Mesothelial cell of epicardium (in vitro differentiated cells): ENCODE measurements at places on chromosomes 16 and 17. TPM values are rescaled to one million over a fixed set of nuclear protein-coding genes. Genes with fewer than 3 reads are reported as not detected.

GRCh38 chr16:6247150-6247549, 1085.5 kb upstream of the RBFOX1 start:
- DNase-seq: no peak

DNA sequence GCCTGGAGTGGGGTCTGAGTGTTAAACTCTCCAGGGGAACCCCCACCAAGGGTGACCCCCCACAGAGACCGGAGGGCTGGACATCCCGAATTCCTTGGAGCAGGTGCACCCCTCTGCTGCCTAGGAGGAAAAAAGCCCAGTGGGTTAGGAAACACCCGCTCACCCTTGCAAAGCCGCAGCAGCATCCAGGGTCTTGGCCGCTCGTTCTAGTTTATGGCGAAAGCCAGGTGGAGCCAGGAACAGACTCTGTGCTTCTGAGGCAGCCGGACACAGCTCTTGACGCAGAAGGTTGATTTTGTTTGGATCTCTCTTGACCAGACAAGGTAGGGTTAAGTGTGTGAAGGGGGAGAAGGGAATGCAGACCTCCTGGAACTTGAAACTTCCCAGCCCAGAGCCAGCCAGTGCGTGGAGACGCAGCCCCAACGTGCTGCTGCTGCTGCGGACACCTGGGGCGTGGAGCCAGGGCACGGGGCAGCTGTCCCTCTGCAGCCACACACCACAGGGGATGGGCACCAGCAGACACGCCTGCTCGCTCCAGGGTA, 154.5 kb downstream of the LAT start:
- no peak for DNase-seq

DNA sequence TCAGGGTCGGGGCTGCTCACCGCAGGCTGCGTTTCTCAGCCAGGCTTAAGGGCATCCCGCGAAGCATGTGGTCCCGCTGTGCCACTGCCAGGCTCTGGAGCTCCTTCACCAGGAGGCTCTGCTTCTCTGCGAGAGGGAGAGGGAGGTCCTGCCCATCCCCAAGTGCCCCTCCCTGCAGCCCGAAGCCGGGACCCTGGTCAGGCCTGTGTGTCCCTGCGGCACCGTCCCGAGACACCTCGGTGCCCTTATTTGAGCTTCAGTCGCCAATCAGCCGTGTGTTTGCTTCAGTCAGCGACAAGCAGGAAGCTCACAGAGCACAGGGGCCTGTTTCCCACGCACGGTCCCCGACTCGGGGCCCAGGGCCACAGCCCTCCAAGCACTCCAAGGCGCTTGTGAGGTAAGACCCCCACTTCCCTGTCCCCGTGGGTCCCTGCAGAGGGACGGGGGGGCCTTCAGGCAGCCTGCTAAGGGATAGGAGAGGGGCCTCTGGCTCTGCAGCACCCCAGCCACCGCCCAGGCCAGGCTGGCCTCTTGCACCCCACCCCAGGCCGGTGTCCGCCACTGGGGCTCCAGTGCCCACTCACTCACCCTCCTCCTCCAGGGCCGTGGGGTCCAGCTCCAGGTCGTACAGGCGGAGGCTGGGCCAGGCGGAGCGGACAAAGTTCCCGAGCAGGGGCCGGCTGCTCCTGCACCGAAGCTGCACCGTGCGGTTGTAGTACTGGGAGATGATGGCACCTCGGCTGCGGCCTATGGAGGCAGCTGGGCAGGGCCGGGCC, 3.2 kb downstream of the TMC6 start:
- DNase-seq: no peak

DNA sequence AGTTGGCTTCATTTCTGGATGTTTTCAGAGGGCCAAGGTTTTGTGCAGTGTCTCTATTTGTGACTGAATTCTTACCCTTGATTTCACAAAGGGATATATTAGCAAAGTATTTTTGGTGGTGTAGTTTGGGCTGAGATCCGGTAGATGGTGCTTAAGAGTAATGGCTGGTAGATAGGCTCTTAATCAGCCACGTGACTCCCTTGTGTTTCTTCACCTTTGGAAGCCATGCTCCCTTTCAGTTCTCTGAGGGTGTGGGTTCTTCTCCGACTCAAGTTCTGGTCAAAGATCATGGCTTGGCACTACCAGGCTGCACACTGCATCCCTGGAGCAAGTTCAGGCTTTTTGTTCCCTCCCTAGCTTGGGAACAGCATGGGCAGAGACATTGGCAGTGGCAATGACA, 887.3 kb downstream of the CDH8 start:
- no peak for DNase-seq

Gene BTBD17
- 0.11 to 0.16 TPM in 2 of 3 replicates, not detected in the other for total RNA-seq

Gene TBC1D24
- 24.2 to 25.0 TPM (median 24.7 TPM) in 3 replicates for total RNA-seq

Gene ANKFY1
- 60.4 to 64.5 TPM (median 64.3 TPM) in 3 replicates for total RNA-seq

DNA sequence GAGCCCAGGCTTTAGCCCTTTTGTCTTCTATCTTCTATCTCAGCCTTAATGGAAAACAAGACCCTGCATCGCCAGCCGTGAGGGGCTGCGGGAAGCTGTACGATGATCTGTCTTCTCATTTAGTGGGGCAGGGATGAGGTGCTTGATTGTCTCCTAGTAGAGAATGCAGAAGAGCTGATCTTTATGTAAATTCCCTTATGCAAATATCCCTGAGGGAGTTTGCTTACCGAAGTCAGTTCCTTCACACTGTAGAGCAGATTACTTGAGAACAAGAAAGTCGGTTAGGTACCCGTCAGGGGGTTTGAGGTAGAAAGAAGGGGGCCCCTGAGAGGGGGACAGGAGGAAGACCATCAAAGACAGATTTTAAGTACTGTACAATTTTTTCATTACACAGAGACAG, 66.2 kb downstream of the IRF8 start:
- DNase-seq: no peak

DNA sequence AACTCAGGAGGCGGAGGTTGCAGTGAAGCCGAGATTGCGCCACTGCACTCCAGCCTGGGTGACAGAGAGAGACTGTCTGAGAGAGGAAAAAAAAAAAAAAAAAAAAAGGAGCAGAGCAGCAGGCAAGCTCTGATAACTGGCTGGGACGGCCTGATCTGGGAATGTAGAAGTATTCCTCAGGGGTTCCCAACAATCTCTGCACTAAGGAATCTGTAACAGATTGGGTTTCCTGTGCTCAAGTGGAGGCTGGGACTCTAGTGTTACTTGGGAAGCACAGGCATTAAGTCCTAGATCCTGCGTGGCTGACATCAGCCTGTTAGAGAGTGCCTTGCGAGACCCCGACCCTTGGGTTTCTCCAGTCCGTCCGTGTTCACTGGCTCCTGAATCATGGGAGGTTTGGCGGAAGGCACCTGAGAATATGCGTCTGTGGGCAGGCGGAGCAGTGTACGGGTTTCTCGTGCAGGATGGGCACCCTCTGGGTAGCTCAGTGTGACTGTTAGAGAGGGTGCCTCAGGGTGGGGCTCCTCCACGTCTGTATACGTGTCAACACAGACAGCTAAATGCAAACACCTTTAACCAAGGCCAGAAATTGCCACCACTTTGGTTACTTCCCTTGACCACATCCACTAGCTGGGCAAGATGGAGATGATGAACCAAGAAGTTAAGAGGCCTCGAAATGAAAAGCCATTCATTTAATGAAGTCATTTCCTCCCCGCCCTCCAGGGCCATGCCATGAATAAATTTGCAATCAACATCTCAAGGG, 174.9 kb upstream of the RPL38 start:
- DNase-seq: no peak

DNA sequence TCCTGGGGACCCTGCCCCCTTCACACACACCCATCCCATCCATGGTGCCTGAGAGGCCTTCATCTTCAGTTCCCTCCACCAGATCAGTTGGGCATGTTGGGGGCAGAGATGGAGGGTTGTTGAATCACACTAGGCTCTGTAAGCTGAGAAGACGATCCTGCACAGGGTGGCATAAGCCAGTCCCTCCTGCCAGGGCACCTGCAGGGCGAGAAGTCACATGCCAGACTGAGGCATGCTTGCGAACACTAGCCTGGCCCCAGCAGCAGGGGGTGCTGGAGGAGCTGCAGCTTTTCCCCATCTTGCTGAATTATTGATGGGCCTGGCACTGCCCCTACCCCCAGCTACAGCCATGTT, 6.1 kb upstream of the TBX2 start:
- DNase-seq: no peak

DNA sequence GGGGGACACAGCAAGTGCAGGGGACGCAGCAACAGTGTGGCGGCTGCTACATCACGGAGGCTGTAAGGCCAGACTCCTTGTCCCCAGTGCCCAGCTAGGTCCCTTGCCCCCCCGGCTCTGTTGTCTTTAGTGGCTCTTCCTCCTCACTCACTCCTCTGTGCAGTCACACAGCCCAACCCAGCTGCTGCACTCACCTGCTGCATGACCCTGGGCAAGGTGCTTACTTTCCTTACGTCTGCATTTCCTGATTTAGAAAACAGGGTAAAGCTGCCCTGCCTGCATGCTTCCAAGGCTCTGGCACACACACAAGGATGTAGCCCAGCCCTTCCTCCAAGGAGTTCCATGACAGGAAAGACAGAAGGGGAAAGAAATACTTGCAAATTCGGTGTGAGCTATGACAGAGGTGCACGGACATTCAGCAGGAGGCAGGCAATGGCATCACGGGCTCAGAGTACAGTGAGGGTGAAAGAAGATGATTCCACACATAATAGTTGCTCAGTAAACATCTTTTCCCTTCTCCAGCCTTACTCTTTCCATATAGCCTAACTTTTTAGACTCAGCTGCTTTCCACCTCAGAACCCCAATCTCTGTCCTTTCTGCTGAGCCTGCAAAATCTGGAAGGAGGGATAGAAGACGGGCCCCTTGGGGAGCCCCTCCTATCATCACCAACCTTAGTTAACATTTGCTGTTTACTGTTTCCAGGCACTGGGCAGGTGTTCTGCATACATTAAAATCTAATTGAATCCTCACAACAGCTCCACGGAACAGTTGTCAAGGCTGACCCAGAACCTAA, 150.9 kb downstream of the MRM1 start:
- DNase-seq: no peak

DNA sequence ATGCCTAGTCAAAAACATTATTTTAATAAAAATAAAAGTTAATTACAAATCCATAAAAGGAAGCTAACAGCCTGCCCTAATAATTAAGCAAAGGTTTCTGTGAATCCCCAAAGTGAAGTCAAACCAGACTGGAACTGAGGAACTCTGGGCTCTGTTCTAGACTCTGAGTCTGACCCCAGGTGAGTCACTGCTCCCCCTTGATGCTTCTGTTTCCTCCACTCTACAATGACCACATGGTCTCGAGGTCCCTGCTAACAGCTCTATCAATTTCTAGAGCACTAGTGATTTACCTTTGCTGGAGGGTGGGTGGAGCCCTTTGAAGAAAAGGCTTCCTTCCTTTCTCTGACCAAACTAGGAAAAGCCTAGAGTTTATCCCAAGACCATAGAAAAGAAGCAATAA, 32.4 kb downstream of the XPO6 start:
- no peak for DNase-seq

DNA sequence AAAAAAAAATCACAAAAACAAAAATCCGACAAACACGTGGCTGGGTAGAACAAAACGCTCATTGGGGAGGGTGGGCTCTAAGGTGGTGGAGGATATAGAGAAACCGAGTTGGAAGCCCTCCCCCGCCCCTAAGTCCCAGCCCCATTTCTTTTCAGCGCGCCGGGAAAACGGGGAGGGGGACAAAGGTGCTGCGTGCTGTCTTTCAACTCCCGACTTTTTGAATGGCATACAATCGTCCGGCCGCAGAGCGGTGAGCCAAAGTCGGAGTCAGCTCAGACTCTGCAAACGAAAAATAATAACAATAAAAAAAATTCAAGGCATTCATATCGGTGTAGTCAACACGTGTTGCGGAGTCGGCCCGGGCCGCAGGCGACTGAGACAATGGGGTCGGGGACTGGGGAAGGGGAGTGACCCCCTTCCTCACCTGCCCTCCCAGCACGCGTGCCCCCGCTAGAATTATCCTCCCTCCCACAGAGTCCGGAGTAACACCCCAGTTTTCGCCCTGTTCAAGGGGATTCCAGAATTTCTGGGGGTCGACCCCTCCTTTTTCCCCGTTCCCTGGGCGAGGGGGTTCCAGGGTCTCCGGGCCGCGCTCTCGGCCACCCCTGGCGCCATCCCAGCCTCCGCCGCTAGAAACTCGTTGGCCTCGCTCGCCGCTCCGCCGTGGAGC, 1.7 kb upstream of the IGF2BP1 start:
- no peak for DNase-seq

- no peak for DNase-seq
Measured at GRCh38 chr16:88937206-88937621, 39.8 kb downstream of the CBFA2T3 start.

DNA sequence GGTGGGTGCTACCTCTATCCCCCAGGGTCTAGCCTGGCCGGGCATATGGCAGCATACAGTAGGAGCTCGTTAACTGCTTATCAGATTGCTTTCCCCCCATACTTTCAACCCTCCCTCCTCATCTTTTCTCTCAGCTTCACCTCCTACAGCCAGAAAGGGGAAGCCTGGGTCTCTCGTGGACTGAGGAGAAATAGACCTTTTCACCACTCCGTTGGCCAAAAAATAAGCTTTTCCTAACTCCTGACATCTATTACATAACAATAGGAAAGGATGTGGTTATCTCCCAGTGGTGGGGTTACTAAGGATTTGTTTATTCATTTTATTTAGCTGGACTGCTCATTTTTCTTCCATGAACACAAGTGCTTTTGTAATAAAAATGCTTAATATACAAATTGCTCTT, 9.0 kb upstream of the CXCL16 start:
- DNase-seq: no peak

- DNase-seq: no peak
Measured at GRCh38 chr17:49734515-49735490, 27.0 kb upstream of the SLC35B1 start.

- DNase-seq: no peak
Measured at GRCh38 chr17:59141860-59142259, 13.1 kb downstream of the SKA2 start.

GRCh38 chr16:55102531-55102930, 171.9 kb downstream of the IRX5 start:
- DNase-seq: no peak

- no peak for DNase-seq
Measured at GRCh38 chr17:69654981-69655855, 240.7 kb downstream of the MAP2K6 start.

GRCh38 chr16:67741118-67741517, 22.0 kb upstream of the GFOD2 start:
- no peak for DNase-seq
